ENCODE measurements at places on chromosomes 3 and 15. TPM values are rescaled to one million over a fixed set of nuclear protein-coding genes. Genes with fewer than 3 reads are reported as not detected.

The ZNF639 gene
- 7.4 TPM for polyA plus RNA-seq

The IL5RA gene
- 0.15 TPM for polyA plus RNA-seq

DNA sequence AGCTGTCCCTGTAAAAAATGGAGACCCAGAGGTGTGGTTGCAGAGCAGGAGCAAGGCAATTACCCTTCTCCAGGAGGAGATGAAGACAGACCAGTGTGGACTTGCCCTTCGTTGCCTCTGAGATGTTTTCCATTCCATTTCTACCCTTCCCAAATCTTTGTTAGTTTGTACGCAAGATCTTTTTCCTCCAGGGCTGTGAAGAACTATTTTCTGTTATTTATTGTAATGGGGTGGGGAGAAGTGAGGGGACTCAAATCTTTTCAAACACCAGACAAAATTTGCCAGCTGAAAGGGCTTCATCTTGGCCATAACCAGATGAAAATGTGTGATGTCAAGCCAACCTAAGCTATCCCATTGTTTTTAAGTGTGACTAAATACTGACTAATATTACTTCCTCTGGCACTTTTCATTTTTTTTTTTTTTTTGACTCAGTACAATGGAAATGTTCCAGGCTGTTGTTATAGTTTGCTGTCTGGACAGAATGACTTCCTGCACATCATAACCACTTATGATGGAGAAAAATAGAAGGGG lies 271.3 kb upstream of the TPRG1 start:
- H3K27ac ChIP-seq = no peak overlapping the region
- no peaks in the 10 kb centered on the region for H3K36me3 ChIP-seq
- no peaks in the 10 kb centered on the region for H3K4me1 ChIP-seq
- no peaks in the 10 kb centered on the region for H3K27me3 ChIP-seq

DNA sequence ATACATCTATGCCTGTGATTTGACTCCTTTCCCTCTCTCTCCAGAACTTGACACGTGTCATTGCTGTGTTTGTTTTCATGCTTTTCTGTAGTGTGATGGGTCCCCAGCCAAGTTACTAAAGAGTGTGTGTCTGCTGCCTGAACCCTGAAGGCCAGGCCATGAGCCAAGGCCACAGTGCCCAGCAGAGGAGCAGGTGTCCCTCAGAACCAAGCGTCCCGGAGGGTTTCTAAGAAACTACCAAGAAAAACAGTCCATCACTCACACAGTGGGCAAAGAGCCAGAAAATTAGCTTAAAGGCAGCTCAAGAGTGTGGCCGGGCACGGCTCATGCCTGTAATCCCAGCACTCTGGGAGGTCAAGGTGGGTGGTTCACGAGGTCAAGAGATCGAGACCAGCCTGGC lies 35.2 kb downstream of the FBXO45 start:
- no peak overlapping the region for H3K27ac ChIP-seq
- no peaks in the 10 kb centered on the region for H3K36me3 ChIP-seq
- DNase-seq = no peak
- no peaks in the 10 kb centered on the region for H3K4me1 ChIP-seq
- H3K4me3 ChIP-seq = no peak overlapping the region

DNA sequence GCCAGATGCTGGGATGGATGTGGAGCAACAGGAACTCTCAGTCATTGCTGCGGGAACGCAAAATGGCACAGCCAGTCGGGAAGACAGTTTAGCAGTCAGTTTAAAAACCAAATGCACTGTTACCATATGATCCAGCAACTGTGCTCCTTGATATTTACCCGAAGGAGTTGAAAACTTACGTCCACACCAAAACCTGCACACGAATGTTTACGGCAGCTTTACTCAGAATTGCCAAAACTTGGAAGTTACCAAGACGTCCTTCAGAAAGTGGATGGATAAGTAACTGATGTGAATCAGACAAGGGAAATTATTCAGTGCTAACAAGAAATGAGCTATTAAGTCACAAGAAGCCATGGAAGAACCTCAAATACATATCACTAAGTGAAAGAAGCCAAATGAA lies 36.1 kb upstream of the SLC41A3 start:
- no peak overlapping the region for H3K27ac ChIP-seq
- no peaks in the 10 kb centered on the region for H3K36me3 ChIP-seq
- H3K4me3 ChIP-seq = no peak overlapping the region
- DNase-seq = no peak

GRCh38 chr15:90547540-90547939 lies 17.8 kb downstream of the CRTC3 start:
- H3K27me3 ChIP-seq = no peaks in the 10 kb centered on the region
- no peak for DNase-seq
- H3K36me3 ChIP-seq = no peaks in the 10 kb centered on the region

DNA sequence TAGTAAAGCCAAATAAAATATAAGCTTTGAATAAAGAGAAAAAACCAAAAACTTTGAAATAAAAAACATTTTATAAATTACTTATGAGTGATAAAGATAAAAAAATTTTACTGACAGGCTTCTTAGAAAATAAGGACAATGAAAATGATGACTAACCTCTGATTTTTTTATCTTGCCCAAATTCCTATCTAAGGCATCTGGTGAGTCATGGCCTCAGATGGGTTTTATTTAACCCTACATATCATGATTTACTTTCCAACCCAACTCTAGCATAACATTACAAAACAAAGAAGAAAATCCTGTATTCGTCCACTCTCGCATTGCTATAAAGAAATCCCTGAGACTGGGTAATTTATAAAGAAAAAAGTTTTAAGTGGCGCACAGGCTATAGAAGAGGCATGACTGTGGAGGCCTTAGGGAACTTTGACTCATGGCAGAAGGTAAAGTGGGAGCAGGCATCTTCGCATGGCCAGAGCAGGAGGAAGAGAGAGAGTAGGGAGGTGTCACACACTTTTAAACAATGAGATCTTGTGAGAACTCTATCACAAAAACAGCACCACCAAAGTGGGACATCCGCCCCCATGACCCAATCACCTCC lies 152.1 kb downstream of the NEK10 start:
- no peak overlapping the region for H3K27ac ChIP-seq
- no peak for DNase-seq
- no peaks in the 10 kb centered on the region for H3K4me1 ChIP-seq

DNA sequence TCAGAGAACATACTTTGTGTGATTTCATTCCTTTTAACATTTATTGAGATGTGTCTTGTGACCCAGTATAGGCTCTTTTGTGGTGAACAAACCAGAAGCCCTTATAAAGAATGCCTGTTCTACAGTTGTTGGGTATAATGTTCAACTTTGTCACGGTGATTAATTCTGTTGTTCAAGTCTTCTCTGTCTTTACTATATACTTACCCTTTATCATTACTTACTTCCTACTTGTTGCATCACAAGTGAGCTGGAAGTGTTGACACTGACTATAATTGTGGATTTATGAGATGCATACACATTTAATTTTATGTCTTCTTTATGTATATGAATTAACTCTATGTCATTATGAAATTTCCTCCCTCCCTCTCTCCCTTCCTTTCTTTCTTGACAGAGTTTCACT lies 59.7 kb upstream of the TBL1XR1 start:
- no peak for DNase-seq
- no peaks in the 10 kb centered on the region for H3K36me3 ChIP-seq
- H3K27ac ChIP-seq = no peak overlapping the region
- H3K4me1 ChIP-seq = no peaks in the 10 kb centered on the region
- H3K4me3 ChIP-seq = no peak overlapping the region

- no peak for DNase-seq
- no peak overlapping the region for H3K4me3 ChIP-seq
- H3K36me3 ChIP-seq = no peaks in the 10 kb centered on the region
- H3K27ac ChIP-seq = no peak overlapping the region
Measured at GRCh38 chr3:188697127-188697526, 474.6 kb upstream of the TPRG1 start.

DNA sequence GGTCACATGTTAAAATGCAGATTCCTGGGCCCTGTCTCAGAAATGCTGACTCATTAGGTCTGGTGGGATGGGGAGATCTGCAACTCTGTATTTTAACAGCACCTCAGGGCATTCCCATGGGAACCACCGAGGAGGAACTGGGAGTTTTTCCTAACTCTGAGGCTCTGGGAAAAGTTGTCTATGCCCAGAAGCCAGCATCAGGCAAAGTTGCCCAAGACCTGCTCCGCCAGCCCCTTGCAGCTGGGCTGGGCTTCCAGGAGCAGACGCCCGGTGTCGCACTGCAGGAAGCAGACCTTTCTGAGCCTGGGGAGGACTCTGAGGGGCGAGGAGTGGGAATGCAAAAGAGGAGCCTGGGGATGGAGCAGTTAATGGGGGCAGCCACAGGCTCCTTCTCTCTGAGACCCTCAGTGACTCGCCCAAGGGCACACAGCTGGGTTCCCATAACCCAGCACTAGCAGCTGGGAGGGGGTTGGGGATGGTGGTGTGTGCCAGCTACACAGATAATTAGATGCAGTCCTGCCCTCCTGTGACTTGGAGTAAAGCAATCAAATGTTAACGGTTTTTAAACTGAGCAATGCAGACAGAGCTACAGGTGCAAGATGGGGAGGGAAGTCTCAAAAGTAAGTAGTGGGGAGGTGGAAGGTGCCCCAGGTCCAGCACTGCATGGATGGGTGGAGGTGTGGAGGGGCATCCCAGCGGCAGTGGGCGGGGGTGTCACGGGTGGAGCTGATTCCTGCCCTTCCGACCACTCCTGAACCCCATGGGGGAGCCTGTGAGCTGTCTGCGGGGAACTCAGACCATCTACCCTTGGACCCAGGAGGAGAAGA lies 100.4 kb downstream of the LSM3 start:
- H3K27me3 ChIP-seq = no peaks in the 10 kb centered on the region
- H3K27ac ChIP-seq = no peak overlapping the region
- no peak overlapping the region for H3K4me3 ChIP-seq
- H3K36me3 ChIP-seq = no peaks in the 10 kb centered on the region
- no peak for DNase-seq
- H3K4me1 ChIP-seq = no peaks in the 10 kb centered on the region

- peaks cover 5% of the 10 kb centered on the region for H3K27me3 ChIP-seq
- H3K36me3 ChIP-seq = no peaks in the 10 kb centered on the region
- H3K27ac ChIP-seq = no peak overlapping the region
- no peak overlapping the region for H3K4me3 ChIP-seq
- no peaks in the 10 kb centered on the region for H3K4me1 ChIP-seq
- no peak for DNase-seq
Measured at GRCh38 chr15:101583284-101583683, 68.9 kb downstream of the TM2D3 start.

- peak within 1 kb of the TSS; percentile 90 for H3K4me3 ChIP-seq
- H3K27ac ChIP-seq = peak within 1 kb of the TSS; percentile 88
- DNase-seq = peak; percentile 80
- H3K27me3 ChIP-seq = no peaks in the 10 kb centered on the region
- peaks cover 11% of the 10 kb centered on the region for H3K4me1 ChIP-seq
- H3K36me3 ChIP-seq = no peaks in the 10 kb centered on the region
Measured at GRCh38 chr3:138187296-138188012, at the start of gene ARMC8. TSS of gene ARMC8 (plus strand) at chr3:138187301. CDS start at chr3:138187555, 254 bp downstream.

DNA sequence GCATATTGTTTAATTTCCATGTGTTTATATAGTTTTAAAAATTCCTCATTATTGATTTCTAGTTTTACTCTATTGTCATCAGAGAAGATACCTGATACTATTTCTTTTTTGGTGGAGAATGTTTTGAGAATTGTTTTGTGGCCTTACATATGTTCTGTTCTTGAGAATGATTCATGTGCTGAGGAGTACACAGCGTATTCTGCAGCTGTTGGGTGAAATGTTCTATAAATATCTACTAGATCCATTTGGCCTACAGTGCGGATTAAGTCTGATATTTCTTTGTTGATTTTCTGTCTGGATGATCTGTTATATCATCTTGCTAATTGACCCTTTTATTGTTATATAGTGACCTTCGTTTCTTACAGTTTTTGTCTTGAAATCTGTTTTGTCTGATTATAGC lies 109.7 kb downstream of the UBE2E2 start:
- no peak overlapping the region for H3K27ac ChIP-seq
- no peaks in the 10 kb centered on the region for H3K36me3 ChIP-seq
- H3K27me3 ChIP-seq = no peaks in the 10 kb centered on the region
- H3K4me1 ChIP-seq = no peaks in the 10 kb centered on the region
- H3K4me3 ChIP-seq = no peak overlapping the region
- DNase-seq = no peak

- DNase-seq = no peak
- no peaks in the 10 kb centered on the region for H3K27me3 ChIP-seq
- H3K27ac ChIP-seq = no peak overlapping the region
- no peak overlapping the region for H3K4me3 ChIP-seq
- H3K36me3 ChIP-seq = no peaks in the 10 kb centered on the region
Measured at GRCh38 chr3:113507501-113508067, 7.4 kb downstream of the SPICE1 start.

DNA sequence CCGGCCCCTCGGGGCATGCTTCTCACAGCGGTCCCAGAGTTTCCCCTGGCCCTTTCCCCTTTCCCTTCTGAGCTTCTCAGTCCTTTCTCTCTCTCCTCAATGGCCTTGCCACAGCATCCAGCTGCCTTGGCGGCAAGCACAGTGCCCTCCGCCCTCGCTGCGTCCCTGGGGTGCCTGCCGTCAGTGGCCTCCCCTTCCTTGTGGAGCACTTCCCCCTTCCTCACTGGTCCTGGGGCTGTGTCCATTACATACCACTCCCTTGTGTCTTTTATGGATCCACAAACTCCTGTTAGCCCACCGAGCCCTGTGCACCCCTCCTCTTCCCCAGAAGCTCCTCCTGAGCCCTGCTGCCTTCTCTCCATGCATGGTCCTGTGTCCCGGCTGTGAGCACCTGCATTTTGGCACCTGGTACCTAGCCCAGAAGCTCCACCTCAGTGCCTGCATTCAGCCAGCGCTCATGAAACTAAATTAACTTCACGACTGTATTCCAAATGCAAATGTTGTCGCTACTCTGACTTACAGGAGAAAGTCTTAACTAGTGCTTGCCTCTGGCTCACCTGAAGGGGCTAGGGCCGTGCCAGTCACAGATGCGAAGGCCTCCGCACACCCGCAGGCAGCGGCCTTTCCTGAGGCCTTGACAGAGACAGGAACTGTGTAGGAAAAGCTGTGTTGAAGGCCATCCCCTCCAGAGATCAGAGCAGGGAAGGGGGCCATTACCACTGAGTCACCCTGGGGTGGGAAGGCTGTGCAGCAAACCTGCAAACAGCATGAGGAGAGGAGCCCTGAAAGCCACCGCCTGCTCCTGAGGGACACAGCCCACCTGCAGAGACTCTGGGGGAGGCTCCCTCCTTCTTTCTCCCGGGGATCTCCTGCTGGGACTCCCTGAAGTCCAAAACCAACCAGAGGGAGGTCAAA lies 19.1 kb upstream of the KLF13 start:
- no peaks in the 10 kb centered on the region for H3K27me3 ChIP-seq
- no peak overlapping the region for H3K27ac ChIP-seq
- no peaks in the 10 kb centered on the region for H3K4me1 ChIP-seq
- H3K36me3 ChIP-seq = no peaks in the 10 kb centered on the region
- H3K4me3 ChIP-seq = no peak overlapping the region
- DNase-seq = no peak

DNA sequence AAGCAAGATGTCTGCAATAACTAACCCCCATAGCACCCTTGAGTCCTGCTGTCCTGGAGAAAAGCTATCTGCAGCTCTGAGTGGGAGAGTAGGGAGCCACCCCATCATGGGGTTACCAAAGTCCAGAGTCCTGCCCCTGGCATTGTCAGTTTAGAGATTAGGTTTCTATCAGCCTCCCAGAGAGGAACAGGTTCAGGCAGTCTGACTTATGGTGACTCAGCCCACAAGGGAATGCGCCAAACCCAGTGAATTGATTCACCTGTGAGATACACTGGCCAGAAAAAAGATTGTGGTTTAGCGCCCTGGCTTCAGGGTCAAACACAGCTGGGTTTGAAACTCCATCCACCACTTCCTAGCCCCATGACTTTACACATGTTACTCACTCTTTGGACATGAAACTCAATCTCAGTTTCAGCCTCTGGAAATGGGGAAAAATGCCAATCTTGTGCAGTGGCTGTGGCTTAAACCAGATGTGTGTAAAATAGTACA lies 263.6 kb upstream of the HES1 start:
- no peaks in the 10 kb centered on the region for H3K27me3 ChIP-seq
- no peaks in the 10 kb centered on the region for H3K36me3 ChIP-seq
- H3K4me1 ChIP-seq = peaks cover 6% of the 10 kb centered on the region
- DNase-seq = peak; percentile 80
- peak overlapping the region; percentile 40 for H3K27ac ChIP-seq

All from pancreas (tissue), 10 donors.